A375 (cell line): ENCODE measurements at places on chromosomes 2 and 18. TPM values are rescaled to one million over a fixed set of nuclear protein-coding genes. Genes with fewer than 3 reads are reported as not detected.

NHEJ1 gene
- total RNA-seq, result 9.2 and 12.6 TPM in 2 replicates

PRSS56 gene
- total RNA-seq, result not detected in 2 replicates

ACTG2 gene
- total RNA-seq, result not detected in 2 replicates

ITGB1BP1 gene
- total RNA-seq, result 39.6 and 49.5 TPM in 2 replicates

GPR39 gene
- 4.0 and 7.0 TPM in 2 replicates for total RNA-seq

C2orf15 gene
- total RNA-seq, result 0.13 and 0.41 TPM in 2 replicates

PTH2R gene
- 0.11 TPM in 1 of 2 replicates, not detected in the other for total RNA-seq

PSMA8 gene
- total RNA-seq, result not detected in 2 replicates

DUSP2 gene
- 17.0 and 18.2 TPM in 2 replicates for total RNA-seq

IL36B gene
- total RNA-seq, result not detected in 2 replicates

KYNU gene
- 31.0 and 48.3 TPM in 2 replicates for total RNA-seq

DNAJC5G gene
- not detected in 2 replicates for total RNA-seq

VWA3B gene
- not detected in 2 replicates for total RNA-seq

CRACDL gene
- 0.37 TPM in 1 of 2 replicates, not detected in the other for total RNA-seq

CACNB4 gene
- 0.11 and 0.34 TPM in 2 replicates for total RNA-seq

SCN3A gene
- not detected in 2 replicates for total RNA-seq

DSEL gene
- 2.2 and 2.4 TPM in 2 replicates for total RNA-seq

SERPINB5 gene
- total RNA-seq, result 0.15 and 0.45 TPM in 2 replicates
